ENCODE measurements at places on chromosomes 12 and 14.

GRCh38 chr12:121762269-121762668 lies 31.2 kb downstream of the RHOF start:
- DNase-seq: no peak

DNA sequence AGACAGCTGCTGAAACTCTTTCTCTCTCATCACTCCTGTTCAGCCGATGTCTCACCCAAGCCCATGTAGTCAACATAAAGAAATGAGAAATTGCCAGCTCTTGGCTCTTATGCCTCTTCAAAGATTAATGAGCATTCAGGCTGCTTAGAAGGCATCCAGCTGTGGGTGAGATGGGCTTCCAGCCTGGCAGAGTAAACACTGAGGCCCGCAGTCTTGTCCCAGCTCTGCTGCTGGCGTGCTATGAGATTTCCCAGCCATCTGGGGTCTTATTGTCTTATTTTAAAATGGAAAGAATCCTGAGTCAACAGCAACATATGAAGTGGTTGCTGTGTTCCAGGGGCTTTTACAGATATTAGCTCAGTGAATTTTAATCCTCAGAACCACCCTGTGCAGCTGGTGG lies 12.6 kb downstream of the RXYLT1 start:
- DNase-seq: no peak

GRCh38 chr12:77046468-77046867 lies 18.9 kb downstream of the E2F7 start:
- no peak for DNase-seq

DNA sequence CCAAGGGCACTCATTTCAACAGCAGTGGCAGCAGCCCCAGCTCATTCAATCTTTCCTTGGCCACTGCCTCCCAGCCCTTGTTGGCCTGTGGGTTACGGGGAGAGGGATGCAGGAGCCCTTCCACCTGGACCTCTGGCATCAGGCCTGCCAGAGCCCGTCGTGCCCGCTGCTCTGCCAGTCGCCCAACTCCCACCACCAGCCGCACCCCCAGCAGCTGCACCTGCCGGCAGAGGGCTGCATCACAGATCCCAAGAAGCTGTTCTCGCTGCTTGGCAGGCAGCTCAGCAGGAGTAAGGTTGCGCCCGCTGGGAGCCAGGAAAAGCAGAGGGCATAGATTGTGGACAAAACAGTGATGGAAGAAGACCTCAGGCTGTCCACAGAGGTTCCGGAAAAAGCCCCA lies 6.7 kb downstream of the SMUG1 start:
- no peak for DNase-seq

DNA sequence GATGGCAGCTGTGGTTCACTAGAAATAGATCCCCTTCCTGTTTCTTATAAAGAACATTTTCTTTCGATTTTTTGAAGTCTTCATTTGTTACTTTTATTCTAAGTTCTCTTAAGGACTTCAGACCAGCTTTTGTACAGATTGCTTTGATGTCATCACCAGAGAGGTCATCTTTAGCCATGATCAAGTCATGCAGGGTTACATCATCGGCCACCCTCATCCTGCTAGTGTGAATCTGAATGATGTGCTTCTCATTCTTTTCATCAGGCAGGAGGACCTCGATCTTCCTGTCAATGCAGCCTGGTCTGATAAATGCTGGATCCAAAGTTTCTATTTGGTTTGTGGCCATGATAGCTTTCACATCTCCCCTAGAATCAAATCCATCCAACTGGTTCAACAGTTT lies 706.7 kb downstream of the RERGL start:
- DNase-seq: no peak

DNA sequence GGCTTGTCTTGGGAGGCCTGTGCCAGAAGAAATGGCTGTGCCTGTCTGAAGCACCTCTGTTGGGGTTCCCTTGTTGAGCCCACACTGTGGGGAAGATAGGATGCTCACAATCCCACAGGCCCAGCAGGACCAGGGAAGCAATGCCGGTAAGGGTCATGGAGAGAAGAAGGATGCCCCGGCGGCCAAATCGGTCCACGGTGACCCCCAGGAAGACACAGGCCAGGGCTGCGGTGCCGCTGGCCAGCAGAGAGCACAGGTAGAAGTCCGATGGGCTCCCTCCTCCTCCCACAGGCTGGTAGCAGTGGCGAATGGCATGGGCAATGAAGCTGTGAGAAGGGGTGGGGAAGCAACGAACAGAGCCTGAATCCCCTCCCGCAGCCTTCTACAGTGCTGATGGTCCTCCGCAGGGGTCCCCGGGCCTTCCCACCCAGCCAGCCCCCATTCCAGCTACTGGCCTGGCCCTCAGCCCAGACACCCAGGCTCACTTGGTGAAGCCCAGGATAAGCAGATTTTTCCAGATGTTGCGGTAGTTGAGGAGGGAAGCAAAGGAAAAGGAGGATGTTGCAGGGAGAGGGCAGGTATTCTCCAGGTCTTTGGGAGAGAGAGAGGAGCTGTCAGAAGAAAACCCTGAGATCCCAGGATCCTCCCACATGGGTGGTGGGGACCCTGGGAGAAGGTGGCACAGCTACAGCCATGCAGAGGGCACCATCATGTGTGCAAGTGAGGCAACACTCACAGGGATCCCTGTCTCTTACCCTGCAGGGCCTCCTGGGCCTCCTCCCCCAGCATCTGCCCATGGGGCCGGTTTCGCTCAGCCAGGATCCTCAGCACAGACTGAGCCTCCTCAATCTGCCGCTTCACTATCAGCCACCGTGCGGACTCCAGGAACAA lies 5.0 kb downstream of the SLC22A17 start:
- no peak for DNase-seq

- no peak for DNase-seq
Observed at GRCh38 chr14:54781961-54782750, 120.5 kb downstream of the GCH1 start.

DNA sequence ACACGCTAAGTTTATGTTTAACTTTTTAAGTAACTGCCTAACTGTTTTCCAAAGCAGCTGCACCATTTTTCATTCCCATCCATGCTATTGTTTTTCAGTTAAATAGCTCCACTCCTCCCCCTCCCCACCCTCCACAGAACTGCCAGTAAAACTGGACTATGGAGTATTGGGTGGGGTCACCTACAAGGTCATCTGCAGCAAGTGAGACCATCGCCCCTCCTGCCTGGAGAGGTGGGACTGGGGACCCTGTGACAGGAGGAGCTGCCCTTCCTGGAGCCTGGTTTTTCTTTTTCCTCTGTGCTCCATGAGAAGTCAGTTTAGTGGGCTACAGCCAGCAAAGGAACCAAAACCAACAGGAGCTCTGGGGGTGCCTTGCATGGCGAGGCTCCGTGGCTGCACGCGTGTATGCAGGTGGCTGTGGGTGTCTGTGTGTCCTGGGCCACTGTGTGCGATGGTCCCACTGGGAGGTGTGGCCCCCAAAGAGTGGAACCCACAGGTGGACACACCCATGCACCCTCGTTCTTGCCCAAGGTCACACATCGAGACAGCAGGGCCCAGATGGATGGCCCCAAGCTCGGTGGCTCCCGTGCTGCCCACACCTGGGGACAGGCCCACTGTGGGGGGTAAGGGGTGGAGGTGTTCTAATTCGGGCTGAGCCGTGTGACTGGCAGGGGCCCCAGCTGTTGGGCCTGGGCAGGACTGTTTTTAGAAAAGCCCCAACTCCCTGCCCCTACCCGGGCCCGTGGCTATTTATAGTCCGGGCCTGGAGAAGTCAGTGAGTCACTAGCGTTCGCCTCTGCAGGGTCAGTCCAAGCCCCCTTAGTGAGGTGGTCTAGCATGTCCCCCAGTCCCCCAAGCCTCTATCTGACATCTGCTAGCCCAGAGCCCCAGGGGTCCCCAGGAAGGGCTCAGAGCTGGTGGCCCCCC lies 2.3 kb upstream of the ADSS1 start:
- no peak for DNase-seq

GRCh38 chr12:100875771-100876170 lies 81.2 kb downstream of the ANO4 start:
- DNase-seq: no peak
